ENCODE measurements at places on chromosomes 4 and X.

DNA sequence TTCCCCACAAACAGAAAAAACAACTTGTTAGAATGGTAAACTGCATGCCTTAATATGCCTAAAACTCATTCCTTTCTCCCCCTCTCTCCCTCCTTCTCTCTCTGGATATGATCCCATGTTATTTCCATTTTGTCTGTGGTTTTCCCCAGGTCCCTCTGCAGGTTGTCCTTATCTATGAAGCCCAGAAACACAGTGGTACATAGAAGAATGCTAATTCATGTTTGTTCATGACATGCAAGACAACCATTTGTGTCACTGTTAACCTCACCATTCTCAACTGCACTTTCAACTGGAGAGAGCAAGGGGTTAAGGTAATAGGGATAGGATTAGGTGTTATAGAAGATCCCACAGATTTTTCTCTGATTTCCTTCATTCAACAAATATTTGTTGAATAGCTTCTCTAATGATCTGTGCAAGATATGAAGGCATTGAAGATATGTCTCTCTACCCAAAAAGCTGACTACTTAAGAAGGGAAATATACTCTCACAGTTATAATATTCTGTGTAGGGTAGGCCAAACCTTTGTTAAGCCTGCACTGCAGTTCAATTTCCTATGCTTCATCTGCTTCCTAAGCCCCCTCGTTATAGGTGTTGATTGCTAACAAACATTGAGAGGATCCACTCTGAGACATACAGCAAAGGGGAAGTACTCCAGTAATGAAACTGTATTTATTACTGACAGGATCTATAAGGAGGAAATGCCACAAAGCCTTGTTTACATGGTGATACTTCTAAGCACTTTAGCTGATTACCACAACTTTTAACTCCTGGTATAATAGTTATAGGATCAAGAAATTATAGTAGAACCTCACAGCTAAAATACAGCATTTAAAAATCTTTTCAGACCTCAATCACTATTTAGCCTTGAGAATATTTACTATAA, 96.1 kb downstream of the FRYL start:
- DNase-seq = no peak

GRCh38 chrX:10519761-10520160, 100.6 kb downstream of the MID1 start:
- no peak for DNase-seq

- no peak for DNase-seq
Observed at GRCh38 chr4:153791746-153792617, 3.1 kb upstream of the SFRP2 start.

DNA sequence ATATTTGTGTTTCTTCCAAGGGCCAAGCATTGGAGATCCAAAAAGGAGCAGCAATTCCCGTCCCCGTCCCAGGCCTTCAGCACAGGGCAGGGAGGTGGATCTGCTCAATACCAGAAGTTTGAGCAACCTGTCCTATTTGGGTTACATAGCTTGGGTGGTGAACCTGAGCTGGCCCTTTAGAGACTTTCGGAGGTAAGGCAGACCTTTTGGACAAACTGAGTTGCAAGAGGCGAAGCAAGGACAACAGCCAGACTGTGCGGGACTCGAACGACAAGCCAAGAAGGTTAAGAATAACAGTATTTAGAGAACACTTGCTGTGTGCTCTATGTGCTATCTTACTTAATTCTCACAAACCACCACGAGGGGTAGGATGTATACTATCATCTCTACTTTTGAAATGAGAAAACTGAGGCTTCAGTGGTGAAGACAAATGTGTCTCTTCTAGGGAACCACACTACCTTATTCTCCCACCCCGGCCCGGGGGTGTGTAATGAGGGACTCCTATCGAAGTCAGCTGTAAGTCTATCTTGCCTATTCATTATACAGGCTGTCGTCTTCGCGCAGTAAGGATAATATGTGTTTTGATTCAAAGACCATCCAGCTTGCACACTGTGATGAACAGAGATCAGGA, 1.3 kb downstream of the NOP14 start:
- no peak for DNase-seq

- no peak for DNase-seq
Observed at GRCh38 chrX:144566592-144566991, 680.7 kb upstream of the SPANXN1 start.

GRCh38 chrX:40108959-40109287, 11.2 kb upstream of the BCOR start:
- DNase-seq = peak; percentile 29

DNA sequence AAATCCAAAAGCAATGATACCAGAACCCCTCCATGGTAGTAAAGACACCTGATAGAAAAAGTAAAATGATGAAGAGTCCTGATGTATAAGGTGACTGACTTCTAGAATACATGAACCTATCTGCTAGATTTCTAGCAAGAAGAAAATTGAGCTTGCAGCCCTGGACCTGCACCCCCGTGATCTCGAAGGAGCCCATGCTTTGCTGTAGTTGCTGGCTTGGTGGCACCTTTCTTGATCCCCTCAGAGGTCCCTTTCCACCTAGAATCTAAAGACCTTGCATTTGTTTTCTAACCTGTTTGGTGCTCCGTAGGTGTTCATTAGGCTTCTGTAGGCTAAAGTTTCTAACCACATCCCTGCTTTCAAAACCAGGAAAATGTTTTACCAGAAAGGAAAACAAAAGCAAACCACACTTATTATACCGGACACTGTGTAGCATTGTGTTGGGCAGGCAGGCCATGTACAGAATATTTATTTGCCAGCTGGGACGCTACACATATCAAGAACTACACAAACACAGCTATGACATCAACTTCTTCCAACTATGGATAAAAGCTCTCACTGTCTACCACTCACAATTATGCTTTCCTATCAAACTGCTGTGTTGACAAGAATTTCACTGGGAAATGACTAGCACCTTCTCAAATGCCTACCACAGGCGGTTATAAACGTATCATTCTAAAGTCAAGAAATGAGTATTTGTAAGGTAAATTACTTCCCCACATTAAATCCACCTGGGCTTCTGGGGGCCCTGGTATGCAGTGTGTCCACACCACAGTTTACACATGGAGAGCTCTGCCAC, 316.2 kb downstream of the UNC5C start:
- DNase-seq = no peak

DNA sequence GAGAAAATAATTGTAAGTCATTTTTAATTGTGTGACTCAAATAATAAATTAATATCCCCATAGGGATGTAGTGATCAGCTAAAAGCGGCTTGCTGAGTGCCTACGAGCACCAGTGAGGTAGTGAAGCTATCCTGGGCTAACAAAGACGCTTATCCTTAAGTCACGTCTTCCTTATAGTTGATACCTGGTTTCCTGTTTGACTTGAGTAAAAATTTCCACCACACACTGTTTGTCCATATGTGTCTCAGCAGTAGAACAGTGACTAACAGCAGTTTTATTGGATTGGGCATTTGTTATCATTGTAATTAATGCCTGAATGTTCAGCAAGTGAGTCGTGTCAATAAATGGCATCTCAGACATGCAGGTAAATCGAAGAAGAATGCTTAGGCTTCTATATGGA, 241.1 kb downstream of the GRXCR1 start:
- no peak for DNase-seq

DNA sequence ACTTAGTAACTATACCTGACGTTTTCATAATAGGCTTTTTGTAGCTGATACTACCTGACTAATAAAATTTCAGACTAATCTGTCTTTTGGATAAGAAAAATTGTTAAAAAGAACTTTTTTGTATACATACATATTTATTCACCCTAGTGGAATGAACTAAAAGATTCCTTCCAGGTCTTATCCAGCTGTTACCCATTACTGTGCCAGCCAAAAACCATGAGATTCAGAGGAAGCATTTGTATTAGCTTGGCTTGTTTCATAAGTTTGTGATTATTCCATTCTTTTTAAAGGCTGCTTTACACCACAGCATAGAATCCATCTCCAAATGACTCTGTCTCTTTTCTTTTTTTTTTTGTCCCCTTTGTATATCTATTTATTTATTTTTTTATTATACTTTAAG, 149.4 kb downstream of the FAT4 start:
- DNase-seq = no peak

DNA sequence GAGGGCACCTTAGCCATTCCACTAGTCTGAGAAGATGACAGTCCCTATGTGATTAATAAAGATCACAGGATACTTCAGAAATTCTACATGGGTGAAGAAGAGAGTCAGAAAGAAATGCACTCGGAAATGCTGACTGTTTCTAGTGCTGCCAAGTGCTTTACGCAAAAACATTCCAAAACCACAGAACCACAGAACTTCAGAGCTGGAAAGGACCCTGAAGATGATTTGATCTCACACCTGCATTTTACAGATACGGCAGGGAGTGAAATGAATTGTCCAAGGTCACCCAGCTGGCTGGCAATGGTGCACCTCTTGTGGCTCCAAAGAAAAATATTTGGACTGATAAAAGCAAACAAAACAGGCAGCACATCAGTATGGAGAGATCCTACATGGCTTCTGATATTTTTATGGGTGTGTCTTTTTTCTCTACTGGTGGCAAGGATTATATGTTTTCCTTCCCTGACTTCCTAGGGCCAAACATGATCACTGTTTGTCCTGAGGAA, 115.9 kb downstream of the MAML3 start:
- DNase-seq = no peak

- no peak for DNase-seq
Observed at GRCh38 chr4:155569960-155570515, 96.6 kb upstream of the GUCY1A1 start.

DNA sequence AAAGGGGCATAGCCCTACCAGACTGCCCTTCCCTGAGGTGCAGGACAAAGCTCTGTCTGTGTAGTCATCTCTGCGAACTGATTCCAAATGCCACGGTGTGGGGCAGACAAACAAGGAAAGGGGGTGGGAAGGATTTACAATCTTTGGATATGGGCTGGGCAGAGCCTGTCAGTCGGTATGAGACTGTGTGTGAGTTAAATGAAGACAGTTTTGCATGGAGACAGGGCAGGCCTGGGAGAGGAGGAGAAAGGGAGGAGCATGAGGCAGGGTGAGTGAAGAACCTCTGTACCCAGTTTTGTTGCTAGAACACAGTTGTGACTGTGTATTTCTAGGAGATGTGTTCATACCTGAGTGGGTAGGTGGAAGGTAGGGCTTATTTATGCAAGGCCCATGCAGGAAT, 59.4 kb upstream of the MSN start:
- DNase-seq = no peak

DNA sequence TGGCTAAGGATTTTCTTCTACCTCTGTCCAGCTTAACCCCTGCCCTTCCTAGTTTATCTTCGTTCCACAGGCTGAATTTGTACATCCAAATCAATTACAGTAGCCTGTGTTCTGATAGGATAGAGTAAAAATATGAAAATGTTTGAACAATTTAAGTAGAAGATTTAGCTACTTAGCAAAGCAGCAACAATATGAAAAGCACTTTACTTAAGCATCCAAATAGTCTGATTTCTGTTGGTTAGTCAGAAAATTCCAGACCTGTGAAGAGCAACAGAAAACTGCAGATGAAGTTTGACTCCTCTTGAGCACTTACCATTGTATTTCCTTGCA, 2.0 kb downstream of the ARSJ start:
- no peak for DNase-seq

DNA sequence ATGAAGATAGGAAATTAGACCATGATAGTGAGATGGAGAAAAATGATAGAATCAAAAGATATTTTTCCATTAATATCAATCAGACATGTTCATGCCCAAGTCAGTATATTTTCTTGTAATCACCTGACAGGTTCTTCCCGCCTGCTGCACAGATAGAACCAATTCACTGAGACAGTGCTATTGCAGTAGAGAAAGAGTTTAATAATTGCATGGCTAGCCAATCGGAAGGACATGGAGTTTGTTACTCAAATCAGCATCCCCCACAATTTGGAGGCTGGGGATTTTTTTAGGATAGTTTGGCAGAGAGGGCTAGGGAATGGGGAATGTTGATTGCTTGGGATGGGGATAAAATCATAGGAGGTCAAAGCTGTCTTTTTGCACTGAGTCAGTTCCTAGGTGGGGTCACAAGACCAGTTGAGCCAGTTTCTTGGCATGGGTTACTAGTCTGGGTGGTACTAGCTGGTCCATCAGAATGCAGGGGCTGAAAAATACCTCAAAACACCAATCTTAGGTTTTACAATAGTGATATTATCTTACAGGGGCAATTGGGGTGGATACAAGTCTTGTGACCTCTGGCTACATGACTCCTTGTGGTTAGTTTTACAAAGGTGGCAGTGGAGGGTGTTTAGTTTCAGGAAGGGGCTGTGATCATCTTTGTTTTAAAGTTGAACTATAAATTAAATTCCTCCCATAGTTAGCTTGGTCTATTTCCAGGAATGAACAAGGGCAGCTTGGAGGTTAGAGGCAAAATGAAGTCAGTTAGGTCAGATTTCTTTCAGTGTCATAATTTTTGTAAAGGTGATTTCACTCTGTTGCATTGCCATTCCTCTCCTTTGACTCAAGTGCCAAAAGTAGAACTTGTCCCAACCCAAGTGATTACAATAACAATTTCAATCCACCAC, 100.3 kb upstream of the PDE5A start:
- DNase-seq = no peak

- DNase-seq = no peak
Observed at GRCh38 chr4:94375364-94375763, 32.7 kb upstream of the HPGDS start.

DNA sequence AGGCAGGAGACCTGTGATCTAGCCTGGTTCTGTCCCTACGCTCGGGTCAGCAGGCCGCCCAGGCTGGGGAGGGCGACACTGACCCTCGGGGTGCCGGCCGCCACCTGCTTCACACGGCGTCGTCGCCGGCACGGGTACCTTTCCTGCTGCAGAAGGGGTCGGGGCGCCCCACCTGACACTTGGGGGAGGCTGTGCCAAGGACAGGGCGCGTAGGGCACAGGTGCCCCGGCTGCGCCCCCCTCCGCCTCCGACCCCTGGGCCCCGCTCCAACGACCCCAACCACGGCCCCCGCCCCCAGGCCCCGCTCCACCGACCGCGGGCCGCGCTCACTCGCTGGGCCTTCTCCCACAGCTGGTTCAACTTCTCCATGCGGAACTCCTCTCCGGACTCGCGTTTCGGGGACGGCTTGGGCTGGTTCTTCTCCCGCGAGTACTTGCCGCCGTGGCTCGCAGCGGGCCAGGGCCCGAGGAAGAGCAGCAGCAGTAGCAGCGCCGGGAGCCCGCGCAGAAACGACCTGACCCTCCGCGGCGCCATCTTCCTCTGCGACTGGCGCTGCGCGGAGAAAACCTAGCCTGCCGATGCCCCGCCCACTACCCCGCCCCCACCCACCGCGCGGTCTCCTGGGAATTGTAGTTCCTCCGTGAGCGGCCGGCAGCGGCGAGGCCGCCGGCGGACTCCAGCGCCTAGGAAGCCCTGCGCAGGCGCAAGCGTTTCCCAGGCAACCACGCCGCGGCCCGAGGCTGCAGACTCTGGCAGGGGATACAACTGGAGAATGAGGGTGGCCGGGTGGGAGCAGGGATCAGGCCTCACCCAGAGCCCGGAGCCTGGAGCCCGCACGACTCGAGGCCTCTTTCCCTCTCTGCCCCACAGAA, at the start of gene LRPAP1:
Gene LRPAP1, minus strand, starts transcription at position 544 of the 872 bp plus-strand sequence. Its CDS starts 10 bp downstream, at position 534.
- DNase-seq = peak; percentile 72

- DNase-seq = no peak
Observed at GRCh38 chrX:112786076-112786475, 54.6 kb downstream of the AMOT start.

- no peak for DNase-seq
Observed at GRCh38 chr4:189414021-189414420, 526.7 kb upstream of the FRG1 start.

All from SHP77 (cell line).